ENCODE measurements at places on chromosomes 5 and 9.

DNA sequence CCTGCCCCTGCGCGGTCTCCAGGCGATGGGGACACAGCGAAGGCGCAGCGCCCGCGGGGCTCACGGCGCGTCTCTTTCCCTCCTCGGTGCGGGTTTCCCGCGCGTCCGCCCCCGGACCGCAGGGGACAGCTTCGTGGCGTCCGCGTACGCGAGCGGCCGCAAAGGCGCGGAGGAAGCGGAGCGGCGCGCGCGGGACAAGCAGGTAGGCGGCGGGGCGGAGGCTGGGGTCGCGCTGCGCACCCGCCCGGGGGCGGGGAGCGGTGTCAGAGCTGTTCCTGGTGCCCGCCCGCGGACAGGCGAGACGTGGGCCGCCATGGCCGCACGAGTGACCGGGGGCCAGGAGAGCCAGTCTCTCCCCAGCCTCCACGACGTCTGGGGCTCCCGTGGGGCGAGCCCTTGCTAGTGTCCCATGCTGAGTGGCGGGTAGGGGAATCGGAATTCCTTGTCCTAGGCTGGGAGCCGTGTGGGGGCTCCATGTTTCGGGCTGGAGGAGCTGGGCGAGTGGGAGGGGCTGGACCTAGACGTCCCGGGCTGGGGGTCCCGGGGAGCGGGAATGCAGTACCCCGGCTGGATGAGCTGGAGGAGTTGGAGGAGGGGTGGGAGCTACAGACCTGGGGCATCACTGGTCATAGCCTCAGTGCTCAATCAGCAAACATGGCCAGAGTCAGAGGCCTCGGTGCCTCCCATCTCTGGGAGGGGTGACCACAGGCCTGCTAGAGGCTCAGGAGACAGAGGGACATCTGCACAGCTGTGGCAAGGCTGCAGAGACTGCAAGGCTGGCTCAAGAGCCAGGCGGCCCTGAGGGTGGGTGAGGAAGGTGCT, 968 bp downstream of the NKD2 start:
- DNase-seq: no peak

DNA sequence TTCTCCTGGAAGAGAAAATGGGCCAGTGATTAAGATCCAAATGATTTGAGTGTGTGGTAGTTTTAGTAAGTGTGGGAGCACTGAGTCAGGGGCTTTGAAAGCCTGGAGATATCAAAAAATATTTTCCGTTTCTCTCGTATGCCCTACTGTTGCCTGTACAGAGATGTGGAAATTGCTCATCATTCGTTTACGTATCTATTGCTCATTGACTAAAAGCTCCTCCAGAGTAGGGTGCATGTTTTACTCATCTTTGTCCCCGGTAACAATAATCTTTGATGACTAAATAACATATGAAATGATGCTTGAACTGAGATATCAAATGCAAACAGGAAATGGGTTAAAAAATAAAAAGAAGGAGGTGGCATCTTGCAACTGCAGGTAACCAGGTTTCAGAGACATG, 114.2 kb upstream of the FST start:
- DNase-seq: no peak

DNA sequence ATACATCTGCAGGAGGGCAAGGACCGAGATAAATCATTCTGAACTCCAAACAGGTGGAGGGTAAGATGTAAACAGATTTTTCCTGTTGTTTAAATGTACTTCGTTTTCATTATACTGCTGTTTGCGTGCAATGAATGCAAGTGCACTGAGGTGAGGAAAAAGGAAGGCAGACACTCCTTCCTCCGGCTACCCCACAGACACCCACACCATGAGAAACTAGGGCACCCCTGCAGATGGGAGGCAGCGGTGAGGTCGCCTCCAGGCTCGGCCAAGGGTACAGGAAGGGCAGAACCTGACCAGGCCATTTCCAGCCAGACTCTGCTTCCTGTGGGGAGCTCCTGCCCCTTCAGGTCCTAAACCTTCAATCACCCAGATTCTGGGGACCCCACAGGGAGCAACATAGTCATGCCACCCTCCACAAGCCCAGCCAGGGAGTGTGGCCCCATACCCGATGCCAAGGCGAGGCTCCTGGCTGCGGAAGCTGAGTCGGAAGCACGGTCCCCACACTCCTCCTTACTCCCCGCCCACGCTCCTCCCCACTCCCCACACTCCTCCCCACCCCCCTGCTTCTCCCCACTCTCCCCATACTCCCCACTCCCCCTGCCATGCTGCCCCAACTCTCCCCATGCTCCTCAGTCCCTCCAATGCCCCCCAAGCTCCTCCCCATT, 37.1 kb downstream of the VAV2 start:
- no peak for DNase-seq

DNA sequence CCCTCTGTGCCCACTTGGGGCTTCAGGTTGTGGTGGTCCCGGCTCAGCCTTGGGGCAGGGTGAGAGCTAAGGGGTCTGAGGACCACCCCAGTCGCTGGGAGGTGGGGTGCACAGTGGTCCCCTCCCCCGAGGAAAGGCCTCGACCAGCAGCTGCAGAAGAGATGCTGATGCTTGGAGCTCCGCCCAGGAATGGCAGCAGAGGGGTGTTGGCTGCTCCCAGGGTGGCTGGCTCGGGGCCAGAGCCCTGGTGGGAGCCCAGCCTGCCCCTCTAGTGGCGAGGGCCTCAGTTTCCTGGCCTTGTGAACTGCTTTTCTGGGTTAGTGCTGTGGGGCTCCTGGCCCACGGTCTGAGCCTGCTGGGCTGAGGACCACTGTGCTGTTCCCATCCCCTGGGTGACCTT, 1.2 kb downstream of the DIPK1B start:
- peak; percentile 15 for DNase-seq
